Bronchial epithelial cell (primary cell): ENCODE measurements at places on chromosomes 16 and 17. TPM values are rescaled to one million over a fixed set of nuclear protein-coding genes. Genes with fewer than 3 reads are reported as not detected.

GRCh38 chr17:39719563-39720355, 10.6 kb downstream of the MIEN1 start:
- DNase-seq, result no peak

DNA sequence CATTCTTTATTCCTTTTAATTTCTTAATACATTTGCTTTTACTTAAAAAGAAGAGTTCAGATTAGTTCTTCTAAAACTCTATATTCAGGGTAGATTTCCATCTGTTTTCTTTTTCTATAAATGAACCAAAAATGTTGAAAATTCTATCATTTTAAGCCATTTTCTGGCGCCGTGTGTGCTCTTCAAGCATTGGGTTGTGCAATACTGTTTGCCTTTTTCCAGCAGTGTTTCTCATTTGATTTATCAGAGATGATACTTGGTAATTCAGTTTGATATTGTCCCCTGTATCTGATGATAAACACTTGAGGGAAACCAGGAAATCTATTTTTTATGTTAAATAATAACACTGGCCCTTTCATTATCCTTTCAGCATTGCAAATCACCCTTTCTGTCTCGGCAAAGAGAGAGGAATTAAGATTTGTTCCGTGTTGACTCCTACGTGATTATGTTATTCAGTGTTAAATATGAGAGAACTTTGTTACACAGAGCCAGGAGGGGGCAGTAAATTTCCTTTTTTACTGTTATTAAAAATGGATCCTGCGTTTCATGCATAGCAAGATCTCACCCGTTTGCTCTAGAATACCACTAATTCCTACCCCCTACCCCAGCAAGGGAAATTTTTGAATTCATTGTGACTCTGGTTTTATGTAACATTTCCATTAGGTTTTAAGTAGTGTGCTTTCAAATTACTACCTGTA, 606.9 kb upstream of the RBFOX1 start:
- no peak for DNase-seq

DNA sequence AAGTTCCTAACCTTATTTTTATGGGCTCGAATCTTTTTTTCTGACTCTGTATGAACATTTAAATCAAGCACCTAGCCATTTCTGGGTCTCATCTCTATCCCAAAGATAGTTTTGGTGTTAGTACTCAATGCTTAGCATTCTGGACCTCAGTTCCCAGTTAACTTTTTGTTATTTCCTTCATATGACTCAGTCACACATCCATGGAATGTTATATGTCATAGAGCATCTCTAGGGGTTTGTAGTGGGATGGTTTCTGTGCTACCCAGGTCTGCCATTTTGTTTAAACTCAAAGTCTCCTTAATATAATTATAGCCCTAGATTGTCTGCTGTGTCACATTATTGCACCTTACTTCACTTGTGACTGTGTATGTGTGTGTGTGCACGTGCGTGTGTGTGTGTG, 90.1 kb downstream of the EFCAB13 start:
- no peak for DNase-seq

- DNase-seq, result no peak
These were observed 51.0 kb upstream of the PIRT start for GRCh38 chr17:10888858-10889257.

- no peak for DNase-seq
These were observed 95.1 kb upstream of the CNTNAP4 start for GRCh38 chr16:76182041-76182635.

DNA sequence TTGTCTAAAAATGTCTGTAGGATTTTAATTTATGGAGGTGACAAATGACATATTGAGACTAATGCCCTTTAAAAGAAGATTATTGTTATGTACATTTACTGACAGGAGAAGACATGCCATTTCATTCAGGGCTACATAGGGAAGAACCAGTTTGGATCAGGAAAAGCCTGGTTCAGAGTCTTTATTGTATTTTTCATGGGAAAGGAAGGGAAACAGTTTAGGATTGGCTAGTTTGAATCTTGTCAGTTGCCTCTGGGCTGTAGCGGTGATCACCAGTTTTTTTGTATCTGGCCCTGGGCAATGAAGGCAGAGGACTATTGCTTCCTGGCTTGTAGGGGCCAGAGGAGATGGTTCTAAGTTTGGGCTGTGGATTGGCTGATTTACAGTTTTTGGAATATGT, 31.8 kb downstream of the NSRP1 start:
- DNase-seq, result no peak

DNA sequence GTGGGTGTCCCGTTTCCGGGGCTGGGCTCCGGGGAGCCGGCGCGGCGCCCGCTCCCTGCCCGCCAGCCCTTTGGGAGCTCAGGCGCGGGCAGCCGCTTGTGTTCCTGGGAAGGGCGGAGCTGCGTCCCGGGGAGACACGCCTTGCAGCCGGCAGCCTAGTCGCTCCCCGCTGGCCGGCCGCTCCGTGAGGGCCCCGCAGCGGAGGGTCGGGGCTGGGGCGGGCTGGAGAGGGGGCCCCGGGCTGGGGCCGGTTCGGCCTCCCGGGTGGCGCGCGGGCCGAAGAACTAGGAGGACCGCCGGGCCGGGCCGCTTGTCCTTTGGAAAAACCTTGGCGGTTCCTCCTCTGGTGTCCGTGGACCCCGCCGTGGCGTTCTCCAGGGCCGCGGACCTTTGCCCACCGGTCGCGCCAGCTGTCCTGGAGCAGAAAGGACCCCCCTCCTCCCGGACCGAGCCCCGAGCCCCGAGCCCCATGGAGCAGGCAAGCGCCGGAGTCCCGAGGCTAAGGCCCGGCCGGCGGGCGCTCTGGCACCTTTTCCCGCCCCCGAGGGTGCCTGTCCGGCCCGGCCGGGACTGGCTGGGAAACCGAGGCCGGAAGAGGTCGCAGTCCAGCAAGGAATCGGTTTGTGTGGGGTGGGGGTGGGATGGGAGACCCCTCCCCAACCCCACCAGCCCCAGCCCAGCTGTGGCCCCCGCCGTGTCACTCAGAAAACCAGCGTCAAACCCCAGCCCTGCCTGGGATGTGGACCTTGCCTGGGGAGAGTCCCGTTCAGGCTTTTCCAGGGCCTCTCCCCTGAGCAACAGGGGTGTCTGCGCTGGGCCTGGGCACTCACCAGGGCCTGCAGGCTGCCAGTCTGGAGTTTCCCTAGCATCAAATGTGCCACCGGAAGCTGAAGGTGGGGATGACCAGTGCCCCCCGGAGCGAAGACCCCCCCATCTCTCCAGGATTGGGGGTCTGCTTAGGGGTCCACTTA, 6.8 kb upstream of the TBC1D3B start:
- DNase-seq, result peak; percentile 27

DNA sequence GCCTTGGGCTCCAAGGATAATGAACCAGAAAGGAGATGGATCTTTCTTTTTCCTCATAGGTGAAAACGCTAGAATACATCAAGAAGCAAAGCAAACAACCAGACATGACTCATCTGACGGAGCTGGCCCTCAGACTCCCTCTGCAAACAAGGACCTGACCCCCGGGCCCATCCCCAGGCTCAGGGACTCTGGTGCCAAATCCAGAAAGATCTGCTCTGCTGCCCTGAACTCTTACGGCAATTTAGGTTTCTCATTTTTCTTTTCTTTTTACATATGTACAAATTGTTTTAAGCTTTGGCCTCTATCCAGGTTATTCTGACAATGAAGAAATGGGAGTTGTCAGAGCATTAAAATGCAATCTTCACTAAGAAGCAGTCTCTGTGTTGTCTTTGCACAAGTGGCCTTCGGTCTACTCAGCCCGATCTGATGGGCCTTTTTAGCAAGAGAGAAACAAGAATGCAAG, 17.7 kb downstream of the KNOP1 start:
- peak; percentile 75 for DNase-seq

DNA sequence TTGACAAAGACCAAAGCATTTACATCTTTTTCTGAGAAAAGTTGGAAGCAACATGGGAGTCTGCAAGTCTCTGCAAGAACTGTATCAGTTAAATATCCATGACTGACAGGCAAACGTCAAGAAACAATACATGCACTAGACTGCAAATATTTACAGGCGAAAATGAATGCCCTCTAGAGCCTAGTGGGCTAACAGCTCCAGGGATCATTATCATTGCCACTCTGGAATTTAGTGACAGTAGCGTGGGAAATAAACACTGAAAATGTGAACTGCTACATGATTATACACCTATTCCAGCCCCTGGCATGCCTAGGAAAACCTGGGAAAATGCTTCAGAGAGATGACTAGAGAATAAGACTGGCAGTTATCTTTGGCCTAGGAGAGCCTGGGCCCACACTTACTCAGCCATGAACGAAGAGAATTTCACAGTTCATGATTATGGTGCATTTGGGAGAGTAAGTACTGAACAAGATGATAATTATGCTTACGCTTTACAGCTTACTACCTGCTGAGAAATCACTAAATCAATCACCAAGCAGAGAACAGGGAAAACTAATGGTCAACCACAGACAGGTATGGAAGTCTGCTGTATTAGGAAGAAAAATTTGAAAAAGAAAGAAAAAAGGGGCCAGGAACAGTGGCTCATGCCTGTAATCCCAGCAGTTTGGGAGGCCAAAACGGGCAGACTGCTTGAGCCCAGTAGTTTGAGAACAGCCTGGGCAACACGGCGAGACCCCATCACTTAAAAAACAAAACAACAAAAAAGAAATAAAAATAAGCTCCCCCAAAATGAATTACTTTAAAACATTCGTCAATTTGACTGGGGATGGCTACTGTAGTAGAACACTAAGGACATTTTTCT, 66.6 kb upstream of the CLEC18B start:
- DNase-seq, result no peak

- DNase-seq, result no peak
These were observed 11.7 kb downstream of the CAVIN1 start for GRCh38 chr17:42411361-42411760.

GRCh38 chr17:58534901-58535421, 20.5 kb upstream of the MTMR4 start:
- DNase-seq, result peak; percentile 72

- DNase-seq, result no peak
These were observed 33.6 kb upstream of the CCR7 start for GRCh38 chr17:40598619-40599467.

CDH3 gene
- total RNA-seq, result 564 and 607 TPM in 2 replicates

- no peak for DNase-seq
These were observed 75.2 kb upstream of the METTL9 start for GRCh38 chr16:21524068-21524751.

GRCh38 chr16:11794996-11795886, 1.8 kb downstream of the ZC3H7A start:
- DNase-seq, result no peak

- DNase-seq, result no peak
These were observed 69.4 kb upstream of the SMIM36 start for GRCh38 chr17:55580596-55581133.

- DNase-seq, result no peak
These were observed 50.0 kb downstream of the SHISA9 start for GRCh38 chr16:12951392-12951791.

- DNase-seq, result no peak
These were observed 52.9 kb upstream of the KCNJ16 start for GRCh38 chr17:70022175-70022574.

- DNase-seq, result no peak
These were observed 1.1 kb downstream of the SLC16A3 start for GRCh38 chr17:82229698-82230608.

GRCh38 chr17:13874134-13874533, 195.2 kb upstream of the COX10 start:
- DNase-seq, result no peak

GRCh38 chr17:7354262-7354843, 603 bp upstream of the TMEM95 start:
- peak; percentile 100 for DNase-seq

DNA sequence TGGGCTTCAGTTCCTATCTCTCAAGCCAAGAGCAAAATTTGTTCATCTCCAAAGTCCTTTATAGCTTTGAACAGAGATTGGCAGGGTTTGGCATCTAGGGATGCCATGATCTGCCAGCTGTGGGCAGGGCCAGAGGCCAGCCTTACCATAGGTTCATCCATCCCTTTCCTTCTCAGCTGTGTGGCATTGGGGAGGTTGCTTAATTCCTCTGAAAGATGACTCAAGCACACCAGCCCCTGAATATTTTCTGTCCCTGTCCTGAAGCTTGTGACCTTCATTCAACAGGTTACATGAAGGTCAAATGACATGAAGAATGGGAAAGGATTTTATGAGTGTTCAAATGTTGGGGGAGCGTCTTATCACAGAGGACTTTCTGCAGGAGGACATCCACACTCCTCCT, 3.4 kb downstream of the MT1G start:
- DNase-seq, result no peak

DNA sequence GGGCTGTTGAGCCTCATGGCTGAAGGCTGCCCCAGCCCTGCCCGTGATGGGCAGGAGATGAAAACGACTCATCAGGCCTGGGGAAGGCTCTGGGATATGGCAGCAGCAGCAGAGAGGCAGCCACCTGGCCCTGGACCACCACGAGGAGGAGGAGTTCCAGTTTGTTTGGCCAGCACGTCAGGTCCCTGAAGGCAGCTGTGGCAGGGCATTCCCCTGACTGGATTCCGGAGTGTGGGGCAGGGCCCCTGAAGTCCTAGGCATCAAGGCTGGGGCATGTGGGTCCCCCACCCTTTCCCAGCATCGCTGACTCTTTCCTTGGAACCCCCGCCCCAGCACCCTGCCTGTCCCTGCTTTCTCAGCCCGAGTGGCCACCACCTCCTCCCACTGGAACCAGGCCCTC, 197.4 kb downstream of the ZNF423 start:
- no peak for DNase-seq

GRCh38 chr16:85420501-85421337, 192.4 kb upstream of the GSE1 start:
- no peak for DNase-seq

ERCC4 gene
- 3.9 and 5.5 TPM in 2 replicates for total RNA-seq

NPIPB9 gene
- 0.77 and 1.6 TPM in 2 replicates for total RNA-seq

DNA sequence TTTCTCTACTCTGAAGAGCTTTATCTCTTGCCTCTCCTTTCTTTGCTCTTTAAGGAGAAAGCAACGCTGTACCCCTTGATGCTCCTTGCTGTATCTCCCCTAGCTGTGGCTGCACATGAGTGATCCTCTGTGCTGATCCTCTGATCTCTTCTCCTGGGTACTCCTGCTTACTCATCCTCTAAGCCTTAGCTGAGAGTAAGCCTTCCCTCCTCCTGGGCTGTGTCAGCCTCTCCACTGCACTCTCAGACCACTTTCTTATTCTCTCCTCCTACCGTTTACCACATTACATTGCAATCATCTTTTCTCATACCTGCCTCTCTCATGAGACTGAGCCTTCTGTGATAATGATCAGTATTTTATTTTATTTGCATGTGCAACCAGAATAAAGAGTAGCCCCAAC, 25.1 kb downstream of the SOX9 start:
- no peak for DNase-seq

CD300LG gene
- not detected in 2 replicates for total RNA-seq

GRCh38 chr16:67571464-67571863, 9.1 kb downstream of the CTCF start:
- DNase-seq, result no peak

DNA sequence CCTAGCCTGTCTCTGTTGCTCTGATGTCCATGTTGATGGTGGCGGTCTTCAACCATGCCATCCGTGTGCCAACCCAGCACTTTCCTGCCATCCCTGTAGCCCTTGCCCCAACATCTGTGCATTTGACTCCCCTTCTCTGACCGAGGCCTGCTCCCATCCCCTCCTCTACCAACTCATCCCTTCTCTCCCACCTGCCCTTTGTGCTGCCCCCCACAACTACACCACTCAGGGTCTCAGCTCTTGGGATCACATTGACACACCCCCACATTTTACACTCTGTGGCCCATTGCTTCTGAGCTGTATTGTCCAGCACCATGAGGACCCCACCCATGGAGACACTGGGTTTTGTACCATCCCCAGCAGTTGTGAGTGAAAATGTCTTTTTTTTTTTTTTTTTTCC, 11.6 kb downstream of the HS3ST3B1 start:
- no peak for DNase-seq
